Hematopoietic multipotent progenitor cell (in vitro differentiated cells): ENCODE measurements at places on chromosomes 3 and 15. TPM values are rescaled to one million over a fixed set of nuclear protein-coding genes. Genes with fewer than 3 reads are reported as not detected.

- no peak for DNase-seq
These were observed 1.3 kb downstream of the MAGI1 start for GRCh38 chr3:66037330-66037985.

- no peak for DNase-seq
These were observed 52.7 kb downstream of the LDHAL6B start for GRCh38 chr15:59259137-59259943.

DNA sequence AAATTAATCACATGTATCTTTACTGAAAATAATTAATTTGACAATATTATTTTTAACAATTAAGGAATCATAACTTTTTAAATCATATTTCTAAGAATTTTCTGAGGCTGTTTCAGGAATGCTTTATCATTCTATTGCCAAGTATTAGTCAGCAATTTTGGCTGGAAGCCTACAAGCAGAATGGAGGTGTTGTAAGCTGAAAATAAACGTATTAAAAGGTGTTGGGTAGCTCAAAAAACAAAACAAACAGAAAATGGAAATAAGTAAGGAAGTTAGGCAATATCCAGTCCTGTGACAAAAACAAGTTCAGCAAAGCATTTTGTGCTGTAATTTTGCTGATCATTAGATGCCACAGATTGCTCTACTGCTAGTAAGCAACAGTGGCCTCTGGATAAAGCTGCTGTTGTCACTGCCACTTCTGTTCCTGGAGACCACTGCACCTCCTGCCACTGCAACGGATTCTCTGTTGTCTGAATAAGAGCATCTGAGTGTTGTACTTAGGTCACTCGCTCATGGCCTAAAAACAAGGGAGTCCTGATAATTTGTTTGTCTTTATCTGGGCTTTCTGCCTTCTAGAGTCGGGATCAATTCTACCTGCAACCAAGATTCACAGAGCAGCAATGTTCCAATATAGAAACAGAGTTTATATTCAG lies 63.5 kb upstream of the SLITRK3 start:
- DNase-seq = no peak

DNA sequence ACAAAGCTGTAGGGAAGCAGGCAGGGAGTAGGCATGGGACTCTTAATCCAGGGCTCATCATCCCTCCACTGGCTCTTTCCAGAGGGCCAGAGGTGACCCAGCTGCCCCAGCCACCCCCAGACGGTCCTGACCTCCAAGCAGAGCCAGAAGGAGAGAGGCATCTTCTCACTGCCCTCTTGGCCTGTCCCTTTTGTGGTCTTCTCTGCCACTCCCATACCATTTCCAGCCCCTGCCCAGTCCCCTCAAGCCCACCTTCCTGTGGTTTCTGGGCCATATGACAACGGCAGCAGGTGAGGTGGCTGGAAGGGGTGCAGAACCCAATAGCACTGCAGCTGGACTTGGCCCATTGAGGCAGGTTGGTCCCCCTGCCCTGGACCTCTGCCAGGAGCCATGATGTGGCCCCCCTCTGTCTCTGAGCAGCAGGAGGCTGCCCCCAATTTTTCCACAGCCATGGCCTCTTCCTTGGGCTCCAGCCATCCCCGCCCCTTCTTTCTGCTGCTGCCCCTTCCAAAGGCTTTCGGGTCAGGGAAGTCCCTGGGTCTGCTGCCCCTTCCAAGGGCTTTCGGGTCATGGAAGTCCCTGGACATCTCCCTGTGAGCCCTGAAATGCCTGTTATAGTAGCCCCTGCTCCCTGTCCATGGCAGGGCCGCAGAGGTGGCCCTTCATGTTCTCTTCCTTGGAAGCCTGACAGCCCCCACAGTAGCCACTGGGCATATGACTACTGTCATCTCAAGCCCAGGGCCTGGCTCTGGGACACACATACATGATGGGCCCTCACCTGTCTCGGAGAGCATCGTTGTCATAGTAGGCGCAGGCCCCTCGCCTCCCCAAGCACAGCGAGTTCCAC lies 39.5 kb upstream of the RAB6B start:
- DNase-seq = no peak

The LSMEM2 gene
- total RNA-seq = not detected

DNA sequence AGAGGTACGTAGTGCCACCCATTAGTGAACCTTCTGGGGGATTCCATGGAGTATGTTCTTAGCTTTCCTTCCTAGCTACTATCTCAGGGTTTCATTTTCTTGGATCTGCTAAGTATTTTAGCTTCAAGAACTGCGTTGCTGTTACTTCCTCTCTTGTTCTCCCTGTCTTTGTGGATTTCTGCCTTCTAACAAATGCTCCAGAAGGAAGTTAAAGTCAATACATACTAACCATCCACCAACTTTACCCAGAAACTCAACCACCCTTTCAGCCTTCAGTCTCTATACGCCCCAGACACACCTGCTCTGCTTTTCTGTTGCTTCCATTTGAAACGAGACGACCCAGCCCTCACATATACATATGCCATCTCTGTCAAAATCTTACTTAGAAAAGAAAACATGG lies 2.4 kb upstream of the KLF13 start:
- no peak for DNase-seq

- no peak for DNase-seq
These were observed 6.4 kb downstream of the ALG1L2 start for GRCh38 chr3:130088061-130088460.

The PRTG gene
- 0.27 TPM for total RNA-seq

The COL6A5 gene
- total RNA-seq = 0.54 TPM

GRCh38 chr15:89761009-89761831 lies 10.2 kb upstream of the MESP1 start:
- no peak for DNase-seq

GRCh38 chr3:111592143-111592542 lies 3.0 kb downstream of the ZBED2 start:
- DNase-seq = no peak

The IGSF10 gene
- 1.3 TPM for total RNA-seq

The DNAH12 gene
- under 0.01 TPM for total RNA-seq

- DNase-seq = no peak
These were observed 181.3 kb upstream of the THBS1 start for GRCh38 chr15:39399600-39399999.

GRCh38 chr3:123448536-123449101 lies at the start of gene ADCY5:
ADCY5 (minus strand) TSS chr3:123449090; CDS start chr3:123448545, 545 bp downstream.
- no peak for DNase-seq

GRCh38 chr3:23776352-23776891 lies 29.3 kb upstream of the UBE2E1 start:
- no peak for DNase-seq

GRCh38 chr3:16361087-16361486 lies 96.1 kb downstream of the OXNAD1 start:
- no peak for DNase-seq

GRCh38 chr3:53238051-53238850 lies 17.6 kb downstream of the TKT start:
- DNase-seq = no peak

DNA sequence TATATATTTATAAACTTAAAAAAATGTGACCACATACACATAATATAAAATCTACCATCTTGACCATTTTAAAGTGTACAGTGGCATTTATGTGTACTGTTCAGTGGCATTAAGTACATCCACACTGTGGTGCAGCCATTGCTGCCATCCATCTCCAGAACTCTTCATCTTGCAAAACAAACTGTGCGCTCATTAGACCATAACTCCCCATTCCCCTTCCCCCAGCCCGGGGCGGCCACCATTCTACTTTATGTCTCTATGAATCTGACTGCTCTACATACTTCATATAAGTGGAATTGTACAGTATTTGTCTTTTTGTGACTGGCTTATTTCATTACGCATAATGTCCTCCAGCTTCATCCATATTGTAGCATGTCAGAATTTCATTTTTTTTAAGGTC lies 47.8 kb downstream of the CTXND1 start:
- no peak for DNase-seq

The C3orf70 gene
- under 0.01 TPM for total RNA-seq

The PLA2G4F gene
- not detected for total RNA-seq

The ARID3B gene
- 11.0 TPM for total RNA-seq

DNA sequence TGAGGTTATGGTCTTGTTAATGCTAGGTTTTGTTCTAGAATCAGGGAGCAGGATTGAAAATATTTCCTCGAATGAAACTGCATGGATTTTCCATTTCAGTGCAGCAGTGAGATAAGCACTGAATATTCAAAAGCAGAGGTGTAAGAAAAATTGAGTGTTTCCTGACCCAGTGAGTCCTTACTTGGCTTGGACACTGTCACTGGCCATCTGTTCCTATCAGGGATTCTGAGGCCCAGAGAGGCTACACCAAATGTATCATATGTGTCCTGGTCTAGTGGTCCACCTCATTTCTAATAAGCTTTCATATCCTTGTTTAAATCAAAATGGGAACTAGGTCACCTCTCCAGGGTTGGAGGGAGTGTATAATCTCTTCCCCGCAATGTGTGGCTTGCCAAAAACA lies 61.1 kb upstream of the RAD18 start:
- DNase-seq = no peak
